ENCODE measurements at places on chromosomes 1 and 21.
A peak's percentile ranks its signal among the peaks of the same experiment; 100 is the strongest.

GRCh38 chr21:42453986-42454570 is 41.9 kb downstream of the RSPH1 start:
- DNase-seq, result no peak

DNA sequence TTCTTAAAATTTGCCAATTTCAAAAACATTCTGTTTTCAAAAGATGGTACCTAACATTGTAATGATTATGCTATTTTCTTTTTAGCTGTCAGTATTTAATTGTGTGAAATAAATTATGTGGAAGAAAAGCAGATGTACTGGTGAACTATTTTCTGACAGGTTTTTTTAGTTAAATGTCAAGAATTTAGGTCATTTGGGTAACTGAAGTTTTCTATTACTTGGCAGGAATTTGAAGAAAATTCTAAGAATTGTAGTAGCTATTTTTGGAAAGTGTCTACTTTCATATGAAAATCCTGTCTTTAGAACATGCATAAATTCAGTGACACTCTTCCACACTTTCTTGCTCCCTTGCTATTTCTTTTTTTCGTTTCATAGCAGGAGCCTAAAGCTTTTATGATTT is 28.5 kb upstream of the PTPRC start:
- DNase-seq, result no peak

DNA sequence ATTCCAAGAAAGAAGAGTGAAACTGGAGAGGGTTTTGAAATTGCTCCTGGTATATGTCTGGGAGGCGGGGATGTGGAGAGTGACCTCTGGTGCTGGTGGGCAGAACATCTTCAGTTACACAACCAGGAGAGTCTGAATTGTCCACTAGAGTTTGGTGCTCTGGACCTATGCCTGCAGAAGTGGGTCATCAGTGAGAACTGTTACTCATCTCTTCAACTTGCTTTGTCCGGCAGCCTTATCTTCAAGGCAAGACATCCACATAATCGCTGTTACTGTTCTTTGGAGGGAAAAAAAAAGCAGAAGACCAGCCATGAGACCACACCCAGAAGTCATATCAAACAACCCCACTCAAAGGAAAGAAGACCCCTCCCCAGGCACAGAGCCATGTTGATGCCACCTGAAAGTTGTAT is 14.9 kb downstream of the SH2D1B start:
- no peak for DNase-seq

DNA sequence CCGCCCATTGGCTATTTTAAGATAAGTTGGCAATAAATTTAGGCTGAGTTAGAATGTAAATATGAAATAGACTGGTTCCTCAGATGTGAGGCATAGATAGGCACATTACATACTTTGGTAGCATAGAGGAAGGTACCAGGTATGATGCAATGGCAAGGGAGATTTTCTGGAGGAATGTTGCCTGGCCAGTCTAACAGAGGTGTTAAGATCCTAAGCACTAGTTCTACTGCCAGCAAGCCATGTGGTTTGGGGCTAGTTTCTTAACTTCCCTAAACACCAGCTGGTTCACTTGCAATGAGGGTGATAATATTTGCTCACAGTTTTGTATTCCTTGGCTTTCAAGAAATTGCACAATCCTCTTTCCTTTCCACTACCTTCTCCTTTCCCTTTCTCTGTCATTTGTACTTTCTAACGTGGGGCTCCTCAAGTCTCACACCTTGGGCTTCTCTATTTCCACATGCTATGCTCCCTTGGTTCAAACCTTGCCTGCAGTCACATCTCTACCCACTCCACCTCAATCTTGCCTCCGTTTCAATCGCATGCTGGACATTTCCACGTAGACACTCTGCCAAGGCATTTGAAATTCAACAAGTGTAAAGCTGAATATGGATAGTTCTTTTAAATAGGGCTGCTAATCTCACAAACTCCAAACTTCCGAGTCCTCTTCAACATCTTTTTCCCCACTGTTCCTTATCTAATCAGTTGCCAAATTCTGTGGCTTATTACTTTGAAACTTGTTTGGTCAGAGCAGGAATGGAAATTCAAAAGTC is 4.7 kb upstream of the CD55 start:
- no peak for DNase-seq

DNA sequence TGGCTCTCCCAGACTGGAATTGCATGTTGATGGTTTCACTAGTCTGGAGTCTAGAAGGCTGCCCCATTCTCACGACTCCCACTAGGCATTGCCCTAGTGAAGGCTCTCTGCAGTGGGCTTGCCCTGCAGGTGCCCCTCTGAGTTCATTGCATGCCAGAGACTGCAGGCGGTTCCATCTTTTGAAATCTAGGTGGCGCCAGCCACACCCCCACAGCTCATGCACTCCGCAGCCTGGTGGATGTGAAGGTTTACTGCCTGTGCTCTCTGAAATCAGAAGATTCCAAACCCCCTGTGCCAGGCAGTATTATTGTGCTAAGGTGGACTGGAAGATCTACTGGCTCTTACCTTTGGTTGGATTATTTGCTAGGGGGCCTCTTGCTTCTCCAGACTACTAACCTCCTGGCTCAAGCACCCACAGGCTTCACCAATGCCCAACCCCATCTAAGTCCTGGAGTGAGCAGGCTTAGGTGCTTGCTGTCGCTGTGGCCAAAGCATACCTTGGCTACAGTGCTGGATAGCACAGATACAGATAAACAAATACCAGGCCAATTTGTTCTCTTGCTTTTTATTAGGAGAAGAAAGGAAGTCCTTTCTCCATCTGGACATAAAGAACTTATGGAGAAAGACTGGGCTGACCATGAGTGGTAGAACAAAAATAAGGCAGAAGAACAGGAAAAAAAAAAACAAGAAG is 83.5 kb upstream of the SIM2 start:
- DNase-seq, result no peak

- no peak for DNase-seq
These were observed 54.6 kb upstream of the POU2F1 start for GRCh38 chr1:167165948-167166689.

DNA sequence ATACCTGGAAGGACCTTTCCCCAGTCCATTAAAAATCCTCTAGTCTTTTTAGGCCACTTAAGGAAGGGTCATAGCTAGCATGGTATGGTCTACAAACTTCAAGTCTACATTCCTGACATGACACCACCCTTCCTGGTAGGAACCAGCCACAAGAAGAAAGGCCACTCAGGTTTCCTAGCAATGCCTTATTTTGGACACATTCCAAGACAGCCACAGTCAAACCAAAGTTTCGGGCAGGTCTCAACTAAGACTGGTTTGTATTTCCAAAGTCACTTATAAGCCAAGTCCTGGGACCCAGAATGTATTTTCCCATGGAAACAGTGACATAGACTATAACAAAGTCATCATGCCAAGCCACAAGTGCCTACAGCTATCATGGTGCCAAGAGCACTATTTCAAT is 50.6 kb upstream of the SLC44A3 start:
- DNase-seq, result no peak

GRCh38 chr1:147409886-147410285 is 131.4 kb upstream of the BCL9 start:
- no peak for DNase-seq

- DNase-seq, result no peak
These were observed 864 bp upstream of the CCDC24 start for GRCh38 chr1:43990271-43991199.

DNA sequence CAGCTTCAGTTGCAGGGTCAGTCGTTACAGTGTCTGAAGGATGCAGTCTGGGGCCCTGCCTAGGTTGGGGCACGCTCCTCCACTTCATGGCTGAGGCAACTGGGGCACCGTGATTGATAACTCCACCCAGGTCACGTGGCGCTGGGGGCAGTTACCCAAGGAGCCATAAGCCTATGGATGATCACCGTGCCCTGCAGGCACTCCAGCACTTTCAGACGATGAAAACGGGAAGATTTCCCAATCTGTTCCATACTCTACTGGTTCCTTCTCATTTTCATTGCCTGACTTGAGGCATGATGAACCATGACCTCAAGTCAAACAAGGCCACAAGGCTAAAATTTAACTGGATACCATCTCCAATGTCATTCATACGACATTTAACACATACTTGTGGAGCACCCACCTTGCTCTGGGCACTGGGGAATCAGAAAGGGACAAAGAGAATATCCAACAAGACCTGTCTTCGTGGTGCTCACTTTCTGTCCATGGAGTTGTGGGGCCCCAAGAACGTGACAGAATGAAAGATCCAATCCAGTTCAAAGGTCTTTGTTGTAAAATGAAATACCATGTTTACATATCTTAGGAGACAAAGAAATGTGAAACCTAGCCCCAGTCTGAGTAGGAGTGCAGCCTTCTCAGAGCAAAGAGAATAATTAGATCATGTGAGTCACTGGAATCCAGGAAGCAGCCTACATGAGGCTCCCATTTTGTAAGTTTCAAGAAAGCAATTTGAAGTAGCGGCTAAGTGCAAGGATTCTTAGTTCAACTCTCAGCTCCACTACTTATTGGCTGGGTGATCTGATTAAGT is 39.4 kb upstream of the SPOCD1 start:
- DNase-seq, result no peak

GRCh38 chr1:220788900-220789299 is 2.2 kb downstream of the MTARC1 start:
- no peak for DNase-seq

DNA sequence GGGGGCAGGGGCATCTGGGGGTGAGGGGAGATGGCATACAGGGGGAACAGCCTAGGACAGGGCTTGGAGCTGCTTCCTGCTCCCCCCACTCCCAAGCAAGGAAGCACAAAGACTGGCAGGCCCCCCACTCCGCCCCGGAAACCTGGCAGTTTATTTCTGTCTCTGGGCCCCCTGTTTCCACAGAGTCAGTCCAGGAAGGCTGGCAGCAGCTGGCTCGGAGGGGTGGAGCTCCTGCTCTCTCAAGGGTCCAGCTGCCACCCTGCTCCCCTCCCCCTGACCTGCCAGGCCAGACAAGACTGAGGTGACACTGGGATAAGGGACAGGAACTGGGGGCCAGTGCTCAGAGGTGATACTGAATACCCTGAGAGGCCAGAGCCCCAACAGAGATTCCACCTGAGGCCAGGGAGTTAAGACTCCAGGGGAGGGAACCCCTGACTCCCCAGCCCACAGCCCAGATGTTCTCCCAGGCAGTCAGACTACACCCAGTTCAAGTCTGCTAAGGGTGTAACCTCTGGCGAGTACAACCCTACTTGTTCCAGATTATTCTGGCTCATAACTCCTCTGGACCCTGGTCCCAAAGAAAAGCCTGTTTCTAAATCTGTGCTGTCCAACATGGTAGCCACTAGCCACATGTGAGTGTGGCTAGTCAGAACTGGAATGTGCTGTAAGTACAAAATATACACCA is 26.3 kb downstream of the AHDC1 start:
- no peak for DNase-seq

GRCh38 chr21:45598109-45598508 is 45.4 kb upstream of the PCBP3 start:
- no peak for DNase-seq

DNA sequence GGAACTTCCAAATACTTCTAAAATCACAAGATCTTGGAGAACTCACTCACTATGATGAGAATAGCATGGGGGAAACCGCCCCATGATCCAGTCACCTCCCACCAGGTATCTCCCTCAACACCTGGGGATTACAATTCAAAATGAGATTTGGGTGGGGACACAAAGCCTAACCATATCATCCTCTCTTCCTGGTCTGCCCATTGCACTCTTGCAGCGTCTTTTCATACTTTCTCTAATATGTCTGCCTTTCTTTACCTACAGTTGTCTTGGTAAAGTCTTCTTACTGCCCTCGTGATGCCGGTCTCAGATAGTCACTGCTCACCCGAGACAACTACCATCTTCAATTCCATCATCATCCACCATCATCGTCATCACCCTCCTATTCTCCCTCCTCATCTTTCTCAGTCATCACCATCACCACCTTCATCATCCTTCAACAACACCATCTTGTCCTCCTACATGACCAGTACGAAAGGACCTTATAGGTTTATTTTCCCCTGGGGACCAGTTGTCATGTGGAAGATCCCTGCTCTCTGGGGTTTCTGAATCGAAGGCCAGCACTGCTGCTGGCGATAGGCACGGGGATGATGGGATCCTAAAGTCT is 58.5 kb upstream of the CASZ1 start:
- DNase-seq, result no peak

DNA sequence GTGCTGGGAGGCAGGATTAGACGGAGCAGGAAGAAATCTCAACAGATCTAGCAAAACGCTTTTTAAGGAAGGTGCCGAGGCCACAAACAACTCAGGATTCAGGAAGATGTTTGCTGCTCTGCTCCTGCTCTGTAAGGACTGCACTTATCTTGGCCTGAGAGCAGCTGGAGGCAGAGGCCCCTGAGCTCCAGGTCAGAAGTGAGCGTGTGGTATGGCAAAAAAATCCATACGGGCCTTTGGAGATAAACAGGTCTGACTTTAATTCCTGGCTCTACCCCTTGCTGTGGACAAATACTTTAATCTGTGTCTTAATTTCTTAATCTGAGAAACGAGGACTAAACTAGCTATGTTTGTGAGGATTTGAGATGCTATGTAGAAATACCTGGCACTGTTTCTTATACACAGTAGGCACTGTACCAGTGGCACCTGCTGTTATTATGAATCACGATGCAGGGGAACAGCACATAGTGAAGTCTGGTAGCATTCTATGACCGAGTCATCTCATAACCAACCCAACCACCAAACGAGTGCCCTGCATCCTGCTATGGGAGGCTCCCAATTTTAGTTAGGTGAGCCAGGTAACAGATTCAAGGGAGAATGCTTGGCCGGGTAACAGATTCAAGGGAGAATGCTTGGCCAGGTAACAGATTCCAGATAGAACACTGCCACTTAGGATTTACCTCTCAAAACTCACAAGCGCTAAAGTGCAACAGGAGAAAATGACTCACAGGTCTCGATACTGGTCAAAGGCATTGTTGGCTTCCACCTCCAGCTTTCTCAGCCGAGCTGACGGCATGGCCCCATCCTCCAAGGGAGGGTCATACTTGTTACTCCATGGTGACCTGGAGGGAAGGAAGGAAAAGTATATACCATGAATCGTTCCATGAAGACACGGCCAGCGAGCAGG is 65.9 kb downstream of the SLC66A1 start:
- no peak for DNase-seq

- DNase-seq, result no peak
These were observed 467.5 kb downstream of the PTPRU start for GRCh38 chr1:29703596-29704370.

GRCh38 chr21:44709426-44710293 is 1.7 kb downstream of the TSPEAR start:
- DNase-seq, result peak; percentile 37

DNA sequence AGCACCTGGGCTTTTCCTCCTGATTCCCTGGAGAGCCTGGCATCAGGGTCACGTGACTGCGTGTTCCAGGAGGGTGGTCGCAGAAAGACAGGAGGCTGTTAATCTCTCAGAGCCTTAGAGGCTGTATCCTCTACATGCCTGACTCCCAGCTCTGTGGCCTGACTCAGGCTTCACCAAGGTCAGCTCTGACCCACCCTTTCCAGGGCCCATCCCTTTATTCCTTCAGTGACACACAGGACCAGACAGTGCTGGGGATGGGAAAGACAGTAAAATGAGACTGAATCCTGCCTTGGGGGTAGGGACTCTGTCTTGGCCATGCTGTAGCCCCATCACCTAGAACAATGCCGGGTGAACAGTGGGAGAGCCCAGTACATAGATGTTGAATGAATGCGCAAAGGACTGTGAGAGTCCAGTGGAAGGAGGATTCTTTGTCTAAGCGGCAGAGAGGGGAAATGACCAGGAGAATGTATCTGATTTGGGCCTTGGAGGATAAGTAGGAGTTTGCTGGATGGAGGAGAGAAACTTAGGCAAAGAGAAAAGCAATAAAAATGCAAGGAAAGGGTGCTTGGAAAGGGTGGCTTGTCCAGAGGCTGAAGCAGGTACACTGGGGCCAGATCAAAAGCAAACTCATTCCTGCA is 33.0 kb downstream of the EPHX1 start:
- no peak for DNase-seq
